Cerebellum (tissue), 4 donors: ENCODE measurements at places on chromosomes 5 and 9. TPM values are rescaled to one million over a fixed set of nuclear protein-coding genes. Genes with fewer than 3 reads are reported as not detected.

DNA sequence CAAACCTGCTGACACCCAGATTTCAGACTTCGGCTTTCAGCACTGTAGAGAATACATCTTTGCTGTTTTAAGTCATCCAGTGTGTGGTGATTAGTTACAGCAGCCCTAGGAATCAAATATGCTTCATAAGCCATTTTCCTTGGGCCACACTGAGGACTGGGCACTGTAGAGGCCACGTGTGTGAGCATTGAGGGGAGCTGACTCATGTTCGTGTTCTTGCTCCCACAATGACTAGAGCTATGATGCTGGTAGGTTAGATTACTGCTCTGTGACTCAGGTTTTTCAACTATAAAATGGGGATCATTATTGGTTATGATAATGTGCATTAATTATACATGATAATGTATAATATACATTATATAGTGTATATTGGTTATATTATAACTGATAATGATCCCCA is 96.5 kb upstream of the PALM2AKAP2 start:
- no peak for DNase-seq

DNA sequence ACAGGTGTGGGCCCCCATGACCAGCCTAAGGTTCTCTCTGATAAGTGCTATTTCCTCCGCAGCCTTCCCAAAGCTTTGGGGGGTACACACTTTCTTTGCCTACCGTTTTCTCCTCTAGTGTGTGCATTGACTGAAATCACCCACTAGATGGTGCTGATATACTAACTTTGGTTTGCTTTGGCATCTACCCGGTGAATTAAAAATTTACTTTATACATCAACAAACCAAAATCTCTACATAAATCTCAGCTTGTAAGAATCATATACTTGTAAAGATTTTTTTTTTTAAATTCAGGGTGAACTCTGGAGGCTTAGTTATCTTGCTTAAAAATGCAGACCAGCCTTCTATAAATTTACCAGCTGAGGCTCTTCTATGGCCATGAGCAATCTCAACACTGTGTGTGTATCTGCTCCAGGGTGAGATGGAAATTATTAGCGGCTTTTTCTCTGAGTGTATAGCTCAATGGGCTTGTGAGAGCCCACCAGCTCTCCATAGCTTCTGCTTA is 475.7 kb upstream of the TNC start:
- peak; percentile 38 for DNase-seq

DNA sequence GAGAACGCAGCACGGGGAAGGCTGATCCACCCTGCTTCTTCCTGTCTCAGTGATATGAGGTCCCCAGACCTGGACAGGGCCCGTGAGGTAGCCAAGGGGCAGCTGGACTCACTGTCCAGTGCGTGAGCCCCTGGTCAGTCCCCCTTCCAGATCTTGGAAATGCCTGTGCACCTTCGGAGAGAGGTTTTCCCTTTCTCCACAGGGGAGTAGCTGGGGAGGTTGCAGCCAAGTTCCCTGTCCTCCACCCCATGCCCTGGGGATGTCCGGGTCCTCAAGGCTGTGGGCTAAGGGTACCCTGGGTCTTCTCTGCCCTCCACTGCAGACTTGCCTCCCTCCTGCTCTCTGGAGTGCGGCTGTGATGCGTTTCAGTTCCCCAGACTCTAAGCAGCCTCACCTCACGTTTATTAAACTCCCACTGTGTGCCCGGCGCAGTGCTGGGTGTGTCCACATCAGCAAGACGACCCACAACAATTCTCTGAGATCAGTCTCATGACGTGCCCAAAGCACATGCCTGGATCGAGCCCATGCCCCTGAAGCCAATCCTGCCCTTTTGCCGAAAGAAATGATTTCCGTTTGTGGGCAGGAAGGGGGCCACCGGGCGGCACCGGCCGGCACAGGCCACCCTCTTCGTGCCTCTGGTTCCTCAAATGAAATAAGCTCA is 101.3 kb upstream of the PHYKPL start:
- no peak for DNase-seq

DNA sequence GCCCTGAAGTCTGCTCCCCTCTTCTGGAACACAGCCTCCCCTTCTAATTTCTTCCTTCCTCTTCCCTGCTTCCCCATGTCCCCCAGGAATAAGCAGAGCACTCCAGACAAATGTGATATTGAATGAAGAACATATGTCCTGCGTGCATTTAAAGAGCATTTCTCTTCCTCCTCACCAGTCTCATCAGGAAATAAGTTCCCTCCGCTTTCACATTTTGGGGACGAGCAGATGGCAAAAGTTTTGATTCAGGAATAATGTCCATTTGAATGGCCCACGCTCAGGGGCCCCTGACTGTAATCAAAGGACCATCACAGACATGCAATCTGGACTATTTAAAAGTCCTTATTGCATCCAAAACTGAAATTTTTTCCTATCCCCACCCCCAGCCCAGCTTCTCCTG is 316.1 kb downstream of the CDK5RAP2 start:
- DNase-seq, result no peak

GRCh38 chr9:131297903-131298302 is 8.4 kb downstream of the PLPP7 start:
- DNase-seq, result no peak

DNA sequence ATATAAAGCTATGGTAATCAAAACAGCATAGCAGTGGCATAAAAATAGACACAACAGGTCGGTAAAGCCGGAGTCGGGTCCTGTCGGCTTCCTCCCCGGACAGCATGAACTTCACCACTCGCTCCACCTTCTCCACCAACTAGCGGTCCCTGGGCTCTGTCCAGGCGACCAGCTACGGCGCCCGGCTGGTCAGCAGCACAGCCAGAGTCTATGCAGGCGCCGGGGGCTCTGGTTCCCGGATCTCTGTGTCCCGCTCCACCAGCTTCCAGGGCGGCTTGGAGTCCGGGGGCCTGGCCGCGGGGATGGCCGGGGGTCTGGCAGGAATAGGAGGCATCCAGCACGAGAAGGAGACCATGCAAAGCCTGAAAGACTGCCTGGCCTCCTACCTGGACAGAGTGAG is 124.0 kb downstream of the CSNK1G3 start:
- no peak for DNase-seq

GRCh38 chr5:158013939-158014338 is 155.0 kb upstream of the CLINT1 start:
- DNase-seq, result no peak

DNA sequence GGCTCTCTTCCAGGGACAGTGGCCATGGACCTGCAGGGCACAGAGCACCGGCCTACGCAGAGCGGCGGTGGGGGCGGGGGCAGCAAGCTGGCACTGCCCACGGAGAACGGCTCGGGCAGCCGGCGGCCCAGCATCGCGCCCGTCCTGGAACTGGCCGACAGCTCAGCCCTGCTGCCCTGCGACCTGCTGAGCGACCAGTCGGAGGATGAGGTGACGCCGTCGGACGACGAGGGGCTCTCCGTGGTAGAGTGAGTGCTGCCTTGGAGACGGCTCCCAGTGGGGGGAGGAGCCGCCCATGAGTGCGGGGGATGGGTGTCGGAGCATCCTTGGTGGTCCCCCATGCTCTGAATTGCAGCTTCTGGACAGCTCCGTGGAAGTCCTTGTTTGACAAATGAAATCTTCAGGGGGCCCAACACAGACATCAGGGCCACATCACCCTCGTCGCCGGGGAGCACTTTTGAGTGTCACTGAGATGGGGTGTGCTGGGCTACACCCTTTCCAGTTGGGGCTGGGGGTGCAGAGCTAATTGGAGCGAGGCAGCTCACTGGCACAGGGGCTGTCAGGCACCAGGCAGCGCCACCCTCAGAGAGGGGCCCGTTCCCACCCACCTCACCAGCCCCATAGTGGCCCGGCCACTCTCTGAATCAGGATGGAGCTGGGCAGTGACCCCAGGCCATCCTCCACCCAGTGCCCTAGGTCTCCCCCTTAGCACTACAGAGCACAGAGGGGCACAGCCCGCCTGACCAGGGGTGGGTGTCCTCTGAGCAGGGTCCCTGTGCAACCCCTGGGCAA is 70.9 kb downstream of the KCNT1 start:
- peak; percentile 39 for DNase-seq

DNA sequence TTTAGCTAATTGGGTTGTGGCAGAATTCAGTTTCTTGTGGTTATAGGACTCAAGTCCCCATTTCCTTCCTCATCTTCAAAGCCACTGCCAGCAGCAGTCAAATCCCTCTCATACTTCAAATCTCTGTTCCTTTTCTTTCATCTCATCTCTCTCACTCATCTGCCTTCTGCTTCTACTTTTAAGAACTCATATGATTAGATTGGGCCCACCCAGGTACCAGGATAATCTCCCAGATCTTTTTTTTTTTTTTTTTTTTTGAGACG is 8.0 kb upstream of the REEP5 start:
- no peak for DNase-seq

DNA sequence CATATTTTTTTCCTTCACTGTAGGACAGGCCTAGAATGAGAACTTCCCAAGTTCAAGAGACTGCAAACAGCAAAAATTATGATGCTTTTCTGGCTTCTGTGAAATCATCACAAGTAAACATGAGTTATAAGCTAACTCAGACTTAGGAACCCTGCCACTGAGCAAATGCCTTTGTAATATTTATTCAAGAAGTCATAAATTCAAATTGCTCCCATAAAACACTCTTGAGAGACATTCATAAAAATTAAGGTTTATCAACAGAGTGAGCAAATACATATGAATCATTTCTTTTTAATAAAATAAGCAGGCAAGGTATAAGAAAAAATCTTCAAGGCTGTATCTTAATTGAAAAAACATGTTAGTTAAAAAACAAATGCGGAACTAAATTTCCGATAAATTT is 124.2 kb downstream of the GNA14 start:
- DNase-seq, result no peak

- DNase-seq, result no peak
Observed at GRCh38 chr9:37453827-37454226, 11.4 kb downstream of the ZBTB5 start.

DNA sequence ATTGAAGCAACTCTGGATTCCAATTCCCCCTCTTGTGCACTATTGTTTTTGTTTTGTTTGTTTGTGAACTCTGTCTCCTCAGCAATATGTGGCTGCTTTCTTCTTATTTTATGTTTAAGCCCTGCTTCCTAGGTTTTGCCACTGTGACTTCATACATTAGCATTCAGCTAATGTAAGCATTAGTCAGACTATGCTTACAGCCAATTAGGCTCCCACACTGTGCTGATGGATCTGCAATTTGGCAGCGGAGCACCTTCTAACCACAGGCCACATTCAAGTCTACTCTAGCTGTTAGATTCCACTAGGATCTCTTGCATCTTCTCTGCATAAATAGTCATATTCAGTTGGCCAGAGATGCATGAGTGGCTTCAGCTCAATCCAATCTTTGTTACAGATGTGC is 9.6 kb upstream of the BICD2 start:
- no peak for DNase-seq

DNA sequence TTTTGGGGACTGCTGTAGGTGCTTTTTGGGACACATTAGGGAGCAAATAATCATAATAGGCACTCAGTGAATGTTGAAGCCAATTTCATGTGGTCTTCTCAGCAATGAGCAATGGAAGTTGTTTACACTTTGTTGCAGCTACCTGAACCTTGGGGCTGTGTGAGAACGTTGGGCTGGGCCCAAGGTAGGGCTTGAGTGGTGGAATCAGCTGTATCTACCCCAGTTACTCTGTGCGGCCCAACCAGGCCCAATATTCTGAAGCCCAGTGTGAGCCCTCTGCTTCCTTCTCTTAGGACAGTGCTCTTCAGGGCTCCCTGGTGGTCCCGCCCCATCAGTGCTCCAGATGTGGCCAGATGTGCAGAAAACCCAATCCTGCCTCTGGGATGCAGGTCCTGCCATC is 38.4 kb downstream of the MAST4 start:
- no peak for DNase-seq

- DNase-seq, result no peak
Observed at GRCh38 chr5:116824751-116825438, 250.3 kb upstream of the SEMA6A start.

DNA sequence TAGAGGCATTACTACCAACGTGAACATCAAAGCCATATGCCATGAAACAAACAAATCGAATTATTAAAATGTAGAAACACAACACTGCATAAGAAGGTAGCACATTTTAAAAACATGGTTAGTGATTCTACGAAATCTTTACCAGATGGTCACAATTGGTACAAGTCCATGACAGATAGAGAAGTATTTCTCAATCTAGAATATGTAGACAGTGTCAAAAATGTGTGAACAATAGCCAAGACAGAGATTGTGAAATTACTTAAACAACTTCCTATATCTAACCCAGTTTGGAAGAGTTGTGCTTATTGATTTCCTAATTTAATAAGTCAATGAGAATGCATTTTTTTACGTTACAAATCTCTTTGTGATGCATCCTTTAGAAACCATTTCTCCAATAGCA is 1121.6 kb downstream of the MAT2B start:
- DNase-seq, result no peak

DNA sequence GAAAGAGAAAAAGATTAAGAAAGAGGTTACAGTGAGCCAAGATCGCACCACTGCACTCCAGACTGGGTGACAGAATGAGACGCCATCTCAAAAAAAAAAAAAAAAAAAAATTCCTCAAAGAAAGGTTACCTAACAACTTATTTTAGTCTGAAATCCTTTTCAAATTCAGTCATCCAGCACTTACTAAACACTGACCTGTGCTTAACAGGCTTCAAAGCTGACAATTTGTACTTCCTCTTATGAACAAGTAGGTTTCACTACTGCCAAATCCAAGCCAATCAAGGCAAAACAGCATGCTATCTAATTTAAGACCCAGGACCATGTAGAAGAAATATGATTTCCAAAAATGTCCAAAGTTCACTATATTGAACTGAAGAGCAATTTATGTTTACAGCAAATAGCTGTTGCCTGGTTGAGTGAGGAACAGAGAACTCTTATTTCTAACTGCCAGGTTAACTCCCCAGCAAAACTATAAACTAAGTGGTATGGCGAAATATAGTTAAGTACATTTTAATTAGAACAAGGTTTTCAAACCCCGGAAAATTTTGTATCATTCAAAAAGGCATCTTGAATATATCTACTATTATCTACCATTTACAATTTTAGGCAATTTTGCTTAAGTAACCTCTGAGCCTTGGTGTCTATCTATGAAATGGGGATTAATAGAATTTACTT is 13.4 kb downstream of the PWWP2A start:
- no peak for DNase-seq

DNA sequence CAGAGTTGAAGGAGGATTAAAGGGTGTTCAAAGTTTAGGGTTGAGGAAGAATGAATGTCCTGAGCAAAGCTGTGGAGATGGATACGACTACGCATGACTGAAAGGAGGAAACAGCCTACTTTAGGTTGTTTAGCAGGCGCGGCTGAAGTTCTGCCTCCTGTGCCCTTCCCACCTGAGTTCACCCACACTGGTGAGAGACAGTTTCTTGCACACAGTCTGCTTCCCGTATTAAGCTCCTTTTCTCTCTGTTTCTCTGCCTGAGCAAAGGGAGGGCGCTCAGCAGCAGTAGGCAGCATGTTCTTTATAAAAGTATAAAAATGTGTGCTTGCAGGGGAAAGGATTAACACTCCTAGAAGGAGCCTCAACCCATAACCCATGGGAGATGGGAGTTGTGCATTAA is 224.0 kb upstream of the SMARCA2 start:
- no peak for DNase-seq

GRCh38 chr9:123335193-123335985 is 20.6 kb upstream of the CRB2 start:
- DNase-seq, result no peak

Gene CBY3
- total RNA-seq, result 0.64 TPM

Gene TAF7
- total RNA-seq, result 63.2 TPM

Gene SLC22A4
- total RNA-seq, result 2.5 TPM

Gene FCHO2
- total RNA-seq, result 49.9 TPM

Gene SLC6A19
- total RNA-seq, result 0.09 TPM

Gene RNF224
- total RNA-seq, result not detected

Gene GRM6
- 0.27 TPM for total RNA-seq

Gene ZDHHC12
- total RNA-seq, result 1.7 TPM
